ENCODE measurements at places on chromosomes 6 and 20.

DNA sequence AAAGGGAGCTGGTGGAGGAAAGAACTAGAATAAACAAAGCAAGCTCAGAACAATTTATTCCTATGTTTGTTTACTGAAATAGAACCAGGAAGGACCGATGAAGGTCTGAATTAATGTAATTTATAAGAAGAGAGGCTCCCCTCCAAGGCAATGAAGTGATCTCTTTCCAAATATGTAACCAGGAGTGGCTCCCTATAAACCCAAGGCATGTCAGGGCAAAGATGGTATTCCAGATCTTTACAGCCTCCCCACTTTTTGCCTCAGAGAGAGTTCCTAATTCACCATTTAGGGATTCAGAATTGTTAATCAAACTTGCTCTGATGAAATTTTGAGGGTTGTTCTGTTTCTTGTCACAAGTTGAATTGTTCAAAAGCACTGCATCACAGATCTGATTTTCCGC lies 88.8 kb downstream of the HDGFL1 start:
- no peak for DNase-seq

DNA sequence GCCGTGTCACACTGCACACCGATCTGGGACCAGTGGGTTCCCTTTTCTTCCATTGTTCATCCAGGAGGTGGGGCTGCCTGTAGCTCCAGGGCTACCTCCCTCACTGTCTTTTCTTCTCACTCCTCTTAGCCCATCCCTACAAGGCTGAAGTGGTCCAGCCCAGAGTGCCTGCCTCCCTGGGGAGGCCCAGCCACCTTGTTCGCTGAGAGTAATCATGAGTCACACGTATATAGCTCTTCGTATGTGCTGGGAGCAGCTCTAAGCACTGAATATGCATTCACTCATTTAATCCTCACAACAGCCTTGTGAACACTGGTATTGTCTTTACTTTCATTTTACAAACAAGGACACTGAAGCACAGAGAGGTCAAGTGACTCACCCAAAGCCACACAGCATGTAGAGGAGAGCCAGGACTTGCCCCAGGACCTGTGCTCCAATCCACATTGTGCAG lies 14.7 kb upstream of the CCDC167 start:
- DNase-seq: no peak

DNA sequence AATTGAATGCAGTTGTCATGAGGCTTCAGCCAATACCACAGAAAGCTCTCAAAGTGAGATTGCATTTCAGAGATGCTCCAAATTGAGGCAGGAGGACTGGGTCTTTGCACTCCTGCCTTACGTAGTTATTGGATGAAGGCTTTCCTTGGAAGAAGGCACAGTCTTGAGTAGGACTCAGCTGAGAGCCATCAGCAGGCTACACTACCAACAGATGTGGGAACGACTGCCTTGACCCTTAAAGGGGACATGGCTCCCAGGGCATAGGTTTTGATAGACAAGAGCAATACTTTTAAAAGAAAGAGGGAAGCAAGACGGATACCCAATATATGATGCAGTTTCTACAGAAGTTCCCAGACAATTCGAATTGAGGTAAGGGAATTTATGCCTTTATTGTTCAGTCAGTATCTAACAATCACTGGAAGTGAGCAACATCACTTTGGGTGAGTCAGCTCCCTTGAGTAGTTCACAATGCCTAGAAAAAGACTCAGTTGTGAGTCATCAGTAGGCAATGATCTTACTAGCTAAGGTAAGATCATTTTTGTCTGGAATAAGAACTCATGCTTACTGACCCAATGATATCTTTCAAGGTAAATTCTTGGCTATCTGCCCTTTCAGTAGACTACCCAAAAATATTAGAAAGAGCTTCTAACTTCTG lies 390.8 kb downstream of the GJA1 start:
- DNase-seq: no peak

GRCh38 chr6:167137081-167137480 lies 14.2 kb downstream of the CCR6 start:
- DNase-seq: no peak

DNA sequence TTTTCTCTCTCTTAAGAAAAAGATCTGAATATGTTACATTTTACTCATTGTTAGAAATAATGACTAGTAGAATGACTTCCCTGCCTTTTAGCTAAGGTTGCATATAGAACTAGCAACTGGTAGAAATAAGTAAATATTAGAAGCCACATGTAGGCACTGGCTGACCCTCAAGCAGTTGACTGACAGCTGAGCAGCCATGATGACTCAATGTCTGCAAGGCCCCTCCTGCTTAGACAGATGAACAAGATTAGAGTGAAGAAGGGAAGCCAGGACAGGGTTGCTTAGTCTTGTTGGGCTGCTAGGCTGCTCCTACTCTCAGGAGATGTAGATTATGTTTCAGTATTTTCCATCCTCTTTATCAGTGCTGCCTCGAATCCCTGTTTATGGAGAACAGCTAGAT lies 6.5 kb downstream of the MEP1A start:
- no peak for DNase-seq

DNA sequence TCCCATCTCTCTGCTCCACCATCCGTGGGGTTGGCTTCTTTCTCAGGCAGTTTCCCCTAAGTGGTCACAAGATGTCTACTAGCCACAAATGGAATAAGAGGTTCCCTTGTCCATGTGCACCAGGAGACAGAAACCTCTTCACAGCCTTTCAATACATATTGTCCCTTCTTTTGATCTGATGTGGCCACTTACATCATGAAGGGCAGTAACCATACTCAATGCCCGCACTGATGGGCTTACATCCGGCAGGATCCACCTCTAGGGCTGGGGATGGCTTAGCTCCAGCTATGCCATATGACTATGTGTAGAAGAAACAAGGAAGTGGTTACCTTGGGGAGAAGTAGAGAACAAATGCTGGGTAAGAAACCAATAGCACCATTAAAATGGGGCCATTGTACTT lies 64.4 kb downstream of the PLEKHG1 start:
- no peak for DNase-seq

GRCh38 chr6:139757784-139758183 lies 383.3 kb upstream of the CITED2 start:
- DNase-seq: no peak

- DNase-seq: no peak
These were observed 22.2 kb downstream of the EIF2S2 start for GRCh38 chr20:34089655-34090345.

- DNase-seq: no peak
These were observed 144.2 kb upstream of the TNFAIP3 start for GRCh38 chr6:137722749-137723272.

DNA sequence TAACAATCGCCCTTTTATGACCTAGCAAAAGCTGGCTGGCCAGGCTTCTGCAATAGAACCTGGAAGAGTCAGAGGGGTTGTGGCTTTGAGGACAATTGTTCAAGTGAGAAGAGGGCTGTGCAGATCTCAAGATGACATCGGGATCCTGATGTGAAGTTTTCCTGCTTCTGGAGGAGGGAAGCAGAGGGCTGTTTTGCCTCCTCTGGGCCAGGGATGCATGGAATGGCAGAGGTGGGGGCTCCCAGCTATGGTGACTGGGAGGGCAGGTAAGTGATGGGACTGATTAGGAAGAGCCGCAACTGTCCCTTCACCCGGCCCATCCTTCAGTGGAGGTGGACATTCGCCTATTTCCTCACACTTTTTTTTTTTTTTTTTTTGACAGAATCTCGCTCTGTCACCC lies 43.4 kb upstream of the BLCAP start:
- DNase-seq: peak; percentile 60

DNA sequence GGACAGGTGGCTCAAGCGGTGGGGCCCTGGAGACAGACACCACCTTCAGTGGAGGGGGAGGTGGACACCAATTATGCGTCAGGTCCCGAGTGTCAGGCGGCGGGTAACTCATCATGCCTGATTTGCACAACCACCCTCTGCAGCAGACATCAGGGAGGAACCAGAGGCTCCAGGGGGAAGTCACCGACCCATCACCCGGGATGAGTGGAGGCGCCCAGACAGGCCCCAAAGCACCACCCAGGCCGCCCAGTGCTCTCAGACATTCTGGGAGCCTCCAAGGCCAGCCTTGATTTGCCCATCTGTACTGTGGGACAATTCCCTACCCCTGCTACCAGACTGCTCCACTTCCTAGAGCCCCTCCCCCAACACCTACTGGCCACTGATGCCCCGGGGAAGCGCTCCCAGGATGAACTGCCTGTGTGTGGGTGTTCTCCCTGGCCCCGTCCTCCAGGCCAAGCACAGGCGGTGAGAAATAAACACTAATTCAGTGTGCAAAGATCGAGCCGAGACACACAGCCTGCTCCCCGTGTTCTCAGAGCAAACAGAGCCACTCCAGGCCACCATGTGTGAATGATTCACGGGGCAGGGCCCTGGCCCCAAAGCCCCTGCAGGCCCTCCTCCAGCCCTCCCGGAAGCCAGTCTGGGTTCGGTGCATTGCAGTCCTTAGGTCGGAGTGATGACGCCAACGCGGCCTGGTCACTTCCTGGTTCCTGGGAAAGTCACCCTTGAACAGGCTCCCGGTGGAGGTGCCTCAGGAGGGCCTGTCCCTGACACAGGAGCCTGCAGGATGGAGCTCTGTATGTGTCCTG lies 107.2 kb downstream of the ASXL1 start:
- DNase-seq: peak; percentile 79

GRCh38 chr20:53146201-53146891 lies 174.2 kb downstream of the TSHZ2 start:
- no peak for DNase-seq

DNA sequence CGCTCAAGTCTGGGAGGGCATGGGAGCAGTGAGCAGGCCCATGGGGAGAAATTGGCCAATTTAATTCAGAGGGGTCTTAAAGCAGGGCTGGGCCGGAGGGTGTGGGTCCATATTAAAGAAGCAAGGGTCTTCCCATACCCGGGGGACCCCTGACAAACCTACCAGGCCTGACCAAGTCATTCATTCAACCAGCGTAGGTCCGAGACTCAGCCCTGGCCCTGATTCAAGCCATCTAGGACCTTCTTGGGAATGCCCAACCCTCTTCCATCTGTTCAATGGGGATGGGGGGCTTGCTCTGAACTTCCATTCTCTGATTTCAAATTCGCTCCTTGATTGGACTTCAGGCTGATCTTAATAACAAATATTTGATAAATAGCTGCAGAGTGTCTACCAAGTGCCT lies 7.3 kb downstream of the ADIG start:
- DNase-seq: no peak

DNA sequence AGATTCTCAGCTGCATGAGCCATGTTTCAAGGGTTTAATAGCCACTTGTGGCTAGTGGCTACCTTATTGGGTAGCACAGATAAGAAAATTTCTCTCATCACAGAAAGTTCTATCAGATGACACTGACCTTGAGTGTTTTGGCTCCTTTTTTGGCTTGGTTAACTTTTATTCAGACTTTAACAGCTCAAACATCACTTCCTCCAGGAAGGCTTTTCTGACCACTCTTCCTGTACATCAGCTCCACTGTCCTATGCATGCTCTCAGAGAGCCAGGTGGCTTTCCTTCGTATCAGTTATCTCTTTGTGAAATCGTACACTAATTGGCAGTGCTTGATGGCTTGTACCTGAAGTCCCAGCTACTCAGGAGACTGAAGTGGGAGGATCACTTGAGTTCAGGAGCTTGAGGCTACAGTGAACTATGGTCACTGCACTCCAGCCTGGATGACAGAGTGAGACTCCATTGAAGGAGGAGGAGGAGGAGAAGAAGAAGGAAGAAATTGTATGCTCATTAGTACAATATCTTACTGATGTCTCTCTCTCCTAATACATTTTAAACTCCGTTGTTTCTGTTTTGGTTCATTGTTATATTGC lies 10.7 kb downstream of the MAFB start:
- DNase-seq: no peak

DNA sequence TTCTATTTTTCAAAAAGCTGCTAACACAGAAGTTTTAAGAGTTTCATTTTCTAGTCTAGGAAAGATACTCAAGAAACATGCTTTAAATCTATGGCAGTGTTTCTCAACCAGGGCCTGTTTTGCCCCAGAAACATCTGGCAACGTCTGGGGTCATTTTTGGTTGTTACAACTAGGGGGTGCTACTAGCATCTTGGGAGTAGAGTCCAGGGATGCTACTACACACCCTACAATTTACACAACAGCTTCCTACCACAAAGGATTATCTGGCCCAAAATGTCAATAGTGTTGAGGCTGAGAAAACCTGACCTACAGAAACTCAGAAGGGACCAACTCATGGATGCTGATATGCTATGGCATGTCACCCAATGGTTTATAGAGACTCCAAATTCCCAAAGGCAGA lies 24.4 kb downstream of the SERAC1 start:
- DNase-seq: no peak

GRCh38 chr6:99138445-99138844 lies 190.7 kb upstream of the FBXL4 start:
- no peak for DNase-seq

All from RWPE2 (cell line).